H54 (cell line): ENCODE measurements at places on chromosomes 2 and 18.

DNA sequence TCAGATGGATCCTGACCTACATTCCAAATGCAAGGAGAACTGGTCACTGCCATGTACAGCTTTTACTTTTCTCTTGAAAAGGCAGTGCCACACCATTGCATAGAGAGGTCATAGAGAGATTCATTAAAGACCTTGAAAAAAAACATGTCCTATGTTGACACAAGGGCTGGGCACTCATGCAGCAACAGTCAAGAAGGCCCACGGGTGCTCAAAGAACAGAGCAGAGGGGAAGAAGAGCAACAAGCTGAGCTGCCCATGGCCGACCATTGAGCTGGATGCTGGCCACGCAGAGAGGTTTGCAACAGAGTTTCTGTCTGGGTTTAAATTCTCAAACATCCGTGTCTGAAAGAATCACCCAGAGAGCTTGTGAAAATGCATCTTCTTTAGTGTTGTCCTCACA, 99.1 kb downstream of the ADD2 start:
- DNase-seq, result no peak

GRCh38 chr18:28161608-28162599, 15.0 kb downstream of the CDH2 start:
- DNase-seq, result peak; percentile 15

DNA sequence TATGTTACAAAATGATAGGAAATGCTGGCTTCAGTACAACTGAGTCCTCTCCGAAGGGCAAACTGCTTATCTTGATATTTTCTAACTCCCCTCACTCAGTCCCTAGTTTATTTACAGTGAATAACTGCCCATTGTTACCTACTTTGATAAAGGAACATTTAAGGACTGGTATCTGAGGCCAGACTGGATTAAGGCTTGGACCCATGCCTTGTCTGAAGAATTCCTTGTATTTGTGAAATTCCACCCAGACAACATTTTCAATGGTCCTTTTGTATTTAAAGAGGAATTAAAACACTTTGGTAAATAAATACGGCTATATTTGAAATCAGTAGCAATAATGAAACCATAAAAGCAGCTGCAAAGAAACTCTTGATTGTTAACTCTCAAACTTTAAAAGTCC, 58.3 kb downstream of the PELI1 start:
- no peak for DNase-seq

- no peak for DNase-seq
Measured at GRCh38 chr2:118268268-118268667, 180.0 kb downstream of the INSIG2 start.

DNA sequence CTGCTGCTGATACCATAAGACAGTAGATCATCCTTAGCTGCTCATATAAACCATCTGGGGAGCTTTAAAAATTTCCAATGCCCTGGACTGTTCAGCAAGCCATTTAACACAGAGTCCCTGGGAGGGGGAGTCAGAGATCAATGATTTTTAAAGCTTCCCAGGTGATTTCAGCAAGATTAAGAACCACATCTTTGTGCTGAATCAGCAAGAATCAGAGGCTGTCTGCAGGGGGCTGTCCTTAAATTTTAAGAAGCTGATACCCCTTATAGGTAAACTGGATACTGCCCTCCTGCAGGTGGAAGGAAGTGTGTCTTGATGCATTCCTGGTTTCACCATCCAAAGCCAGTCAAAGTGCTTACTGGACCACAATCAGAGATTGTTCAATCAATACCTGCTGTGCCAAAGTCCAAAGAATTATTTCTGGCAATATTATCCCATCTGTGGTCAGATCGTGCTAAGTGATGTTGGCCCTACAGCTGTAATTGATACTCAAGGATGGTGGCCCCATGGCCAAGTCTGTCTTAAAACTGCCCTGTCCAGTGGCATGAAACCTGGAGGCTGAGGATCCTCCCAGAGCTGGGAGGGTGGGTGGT, 72.2 kb downstream of the BCL2L11 start:
- DNase-seq, result no peak

DNA sequence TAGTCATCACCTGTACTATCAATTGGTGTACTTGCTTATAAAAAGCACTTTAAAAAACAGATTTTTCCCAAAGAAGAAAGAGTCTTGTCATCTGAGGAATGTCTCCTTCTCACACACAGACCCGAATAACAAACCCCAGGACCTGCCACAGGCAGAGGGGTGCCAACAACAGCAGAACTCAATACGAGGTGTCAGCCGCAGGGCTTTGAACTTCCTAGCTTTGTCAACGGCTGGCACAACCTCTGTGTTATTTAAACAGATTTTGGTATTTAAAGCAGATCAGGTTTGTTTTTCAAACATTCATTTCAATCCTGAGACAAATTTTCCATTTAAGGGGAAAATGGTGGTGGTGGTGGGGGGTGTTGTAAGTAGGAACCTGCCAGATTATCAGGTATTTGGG, 138.4 kb upstream of the RIOK3 start:
- DNase-seq, result no peak

DNA sequence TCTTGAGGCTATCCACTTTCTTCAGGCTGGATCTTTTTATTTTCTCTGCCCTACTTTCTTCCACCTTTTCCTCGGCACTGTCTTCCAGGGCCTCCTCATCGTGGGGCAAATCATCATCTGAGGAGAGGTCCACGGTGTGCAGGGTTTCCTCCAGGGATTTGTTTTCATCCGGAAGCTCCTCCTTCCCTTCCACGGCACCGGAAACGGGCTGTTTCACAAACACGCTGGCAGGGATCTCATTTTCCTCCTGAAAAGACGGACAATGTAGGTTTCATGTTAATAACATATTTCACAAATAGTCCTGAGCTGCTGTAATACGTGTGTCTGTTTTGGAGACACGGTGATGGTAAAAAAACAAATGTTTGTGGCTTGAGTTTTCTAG, 10.4 kb downstream of the CAVIN2 start:
- DNase-seq, result no peak

GRCh38 chr2:236078297-236079255, 89.6 kb downstream of the GBX2 start:
- DNase-seq, result peak; percentile 90

- DNase-seq, result no peak
Measured at GRCh38 chr18:50159654-50160046, 35.3 kb downstream of the MYO5B start.

- no peak for DNase-seq
Measured at GRCh38 chr2:197137231-197137630, 173.3 kb downstream of the ANKRD44 start.

- no peak for DNase-seq
Measured at GRCh38 chr18:13568443-13569392, 157.6 kb downstream of the FAM210A start.

GRCh38 chr2:165660361-165660760, 133.7 kb downstream of the GALNT3 start:
- DNase-seq, result no peak
